ENCODE measurements at places on chromosomes 3 and 15.

- DNase-seq: no peak
These were observed 612.4 kb upstream of the GRM7 start for GRCh38 chr3:6248528-6248927.

GRCh38 chr15:34085746-34086145 lies 15.9 kb downstream of the EMC7 start:
- no peak for DNase-seq

GRCh38 chr3:186476541-186476940 lies 67.6 kb downstream of the CRYGS start:
- no peak for DNase-seq

DNA sequence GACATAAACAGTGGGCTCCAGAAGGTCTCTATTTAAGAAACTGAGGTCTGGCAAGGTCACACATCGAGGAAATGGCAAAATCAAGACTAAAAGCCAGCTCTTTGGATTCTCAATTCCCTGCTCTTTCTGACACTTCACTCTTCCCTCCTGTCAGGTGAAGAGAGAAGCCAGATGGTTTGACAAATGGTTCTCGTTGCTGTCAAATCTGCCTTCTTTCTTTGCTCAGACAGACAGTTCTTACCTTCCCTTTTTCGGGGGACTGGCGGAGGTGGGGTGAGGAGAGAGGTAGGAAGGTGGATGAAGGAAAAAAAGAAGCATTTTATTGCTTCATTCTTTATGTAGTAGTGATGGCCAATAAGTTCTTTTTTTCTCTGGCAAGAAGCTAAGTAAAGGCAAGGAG lies 133.4 kb downstream of the LPP start:
- DNase-seq: no peak

DNA sequence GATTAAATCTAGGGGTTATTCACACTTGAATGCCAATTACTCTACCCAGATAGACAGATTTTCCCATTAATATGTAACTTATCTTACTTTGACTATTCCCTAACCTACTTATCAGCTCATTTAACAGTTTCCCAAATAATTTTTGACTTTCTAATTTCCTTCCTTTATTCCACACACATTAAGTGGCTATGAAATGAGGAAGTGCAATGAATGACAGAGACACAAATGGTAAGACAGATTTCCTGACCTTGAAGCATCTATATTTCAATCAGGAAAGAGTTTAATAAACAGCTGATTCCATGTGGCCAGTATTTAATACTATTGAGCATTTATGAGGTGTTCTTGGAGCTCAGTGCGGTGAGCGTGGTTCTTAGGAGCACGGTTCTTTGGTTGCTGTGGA lies 78.8 kb downstream of the SLC7A14 start:
- DNase-seq: no peak

- no peak for DNase-seq
These were observed 4.4 kb upstream of the MBNL1 start for GRCh38 chr3:152264378-152264777.

DNA sequence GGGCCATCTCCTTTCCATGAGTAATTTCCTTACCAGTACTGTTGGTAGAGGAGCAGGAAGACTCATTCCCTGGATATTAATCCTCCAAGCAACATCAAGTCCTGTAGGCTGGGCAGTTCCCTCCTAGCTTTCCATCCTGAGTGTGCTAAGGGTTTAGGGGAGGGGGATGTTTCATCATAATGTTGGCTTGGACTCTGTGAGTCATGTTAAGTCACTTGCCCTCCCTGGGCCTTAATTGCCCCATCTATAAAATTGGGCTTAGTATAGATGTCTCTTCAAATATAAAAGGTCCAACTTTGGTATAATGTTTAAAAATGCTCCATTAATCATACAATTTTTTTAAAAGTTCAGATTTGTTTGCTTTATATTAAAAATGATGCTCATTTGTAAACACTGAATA lies 52.7 kb downstream of the TLE3 start:
- DNase-seq: no peak

DNA sequence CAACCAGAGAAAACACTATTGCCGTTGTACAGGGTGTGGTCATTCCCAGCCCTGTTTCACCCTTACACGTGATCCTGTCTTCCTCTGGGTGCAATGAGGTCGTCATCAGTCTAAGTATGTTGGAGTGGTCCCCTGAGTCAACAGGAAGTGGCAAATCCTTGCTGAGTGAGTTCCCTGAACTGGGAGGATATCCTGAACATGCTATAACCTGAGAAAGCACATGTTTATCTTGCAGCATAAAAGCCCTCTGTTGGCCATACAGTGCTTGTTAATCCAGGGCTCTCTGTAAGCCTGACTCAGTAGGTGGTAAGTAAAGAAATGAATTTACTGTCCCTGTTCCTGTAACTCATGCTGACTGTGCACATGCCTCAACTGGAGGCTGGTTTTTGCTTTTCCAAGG lies 477.8 kb upstream of the RGMA start:
- no peak for DNase-seq

DNA sequence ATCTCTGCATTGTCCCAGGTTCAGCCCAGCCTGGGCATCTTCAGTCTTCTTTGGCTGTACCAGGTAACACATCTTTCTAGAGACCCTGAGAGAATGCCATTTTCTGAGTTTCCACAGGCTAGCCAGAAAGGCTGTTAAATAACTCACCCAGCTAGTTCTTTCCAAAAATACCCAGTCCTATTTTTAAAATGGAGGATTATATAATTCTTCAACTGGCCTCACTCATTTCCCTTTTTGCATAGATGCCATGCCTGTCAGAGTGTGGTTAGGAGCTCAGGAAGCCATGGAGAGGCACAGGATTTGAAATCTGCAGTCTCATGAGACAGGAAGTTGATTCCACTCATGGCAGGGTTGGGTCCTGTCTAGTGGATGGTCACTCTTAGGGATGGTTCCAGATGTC lies 39.8 kb downstream of the CEMIP start:
- no peak for DNase-seq

- DNase-seq: no peak
These were observed 14.6 kb downstream of the CAPN7 start for GRCh38 chr3:15220661-15221060.

- no peak for DNase-seq
These were observed 154.1 kb downstream of the WNT5A start for GRCh38 chr3:55333046-55333445.

- DNase-seq: no peak
These were observed 230.6 kb upstream of the CTNNB1 start for GRCh38 chr3:40968666-40969065.

GRCh38 chr3:171251835-171252234 lies 208.4 kb downstream of the TNIK start:
- DNase-seq: no peak

DNA sequence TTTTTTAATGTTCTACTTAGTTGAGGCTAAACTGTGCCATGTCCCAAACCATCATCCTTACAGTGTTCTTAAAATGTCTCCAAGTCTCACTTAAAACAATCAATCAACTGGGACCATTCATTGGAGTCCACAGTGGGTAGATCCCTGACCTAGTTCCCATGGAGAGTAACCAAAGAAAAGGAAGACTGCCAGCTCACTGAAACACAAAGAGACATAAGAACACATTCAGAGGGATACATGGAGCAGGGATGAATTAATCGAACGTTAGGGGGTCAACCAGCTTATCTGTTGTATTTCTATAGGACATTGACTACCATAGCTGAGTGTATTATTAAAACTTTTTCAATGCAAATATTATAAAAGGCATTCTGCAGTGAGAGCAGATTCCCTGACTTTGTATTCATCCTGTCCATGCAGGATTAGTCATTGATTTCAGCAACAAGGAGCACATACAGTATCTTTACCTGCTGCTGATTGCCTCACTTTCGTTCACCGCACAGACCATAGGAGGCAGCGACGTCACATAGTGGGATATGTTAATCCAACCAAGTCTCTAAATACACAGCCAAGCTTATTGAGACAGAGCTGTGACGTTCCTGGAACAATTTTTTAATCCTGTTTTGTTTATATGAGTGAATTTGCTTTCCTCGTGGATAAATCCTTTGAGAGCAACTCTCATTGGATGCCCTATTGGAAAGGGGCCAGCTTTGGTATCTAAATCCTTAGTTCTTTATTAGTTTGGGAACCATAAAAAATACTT lies 364.9 kb upstream of the RBMS3 start:
- DNase-seq: peak; percentile 1

DNA sequence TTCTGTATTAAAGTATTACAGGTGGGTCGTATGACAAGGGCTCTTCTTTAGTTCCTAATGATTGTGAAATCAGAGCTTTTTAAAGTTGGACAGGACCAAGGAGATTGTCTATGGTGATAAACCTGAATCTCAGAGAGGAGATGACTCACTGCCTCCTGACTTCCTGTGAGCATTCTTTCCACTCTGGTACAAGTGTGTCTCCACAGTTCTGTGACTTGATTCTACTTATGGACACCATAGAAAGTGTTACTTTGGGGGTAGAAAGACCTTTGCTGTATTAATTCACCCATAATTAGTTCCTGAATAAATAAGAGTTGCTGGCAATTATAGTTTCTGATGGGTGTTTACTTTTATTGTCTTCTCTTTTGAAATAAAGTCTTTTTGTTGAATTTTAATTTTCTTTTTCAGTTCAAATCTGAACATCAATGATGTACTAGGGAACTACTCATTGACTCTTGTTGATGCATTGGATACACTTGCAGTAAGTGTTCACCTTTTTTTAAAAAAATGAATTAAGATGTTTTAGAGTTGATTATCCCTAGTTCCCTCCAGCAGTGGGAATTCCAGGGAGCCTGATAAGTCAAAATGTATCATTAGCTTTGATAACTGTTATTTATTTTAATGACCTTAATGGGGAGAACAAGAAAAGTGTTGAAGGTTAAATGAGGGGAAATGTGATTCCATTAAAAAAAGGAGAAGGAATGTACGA lies 7.4 kb downstream of the EDEM1 start:
- DNase-seq: no peak

DNA sequence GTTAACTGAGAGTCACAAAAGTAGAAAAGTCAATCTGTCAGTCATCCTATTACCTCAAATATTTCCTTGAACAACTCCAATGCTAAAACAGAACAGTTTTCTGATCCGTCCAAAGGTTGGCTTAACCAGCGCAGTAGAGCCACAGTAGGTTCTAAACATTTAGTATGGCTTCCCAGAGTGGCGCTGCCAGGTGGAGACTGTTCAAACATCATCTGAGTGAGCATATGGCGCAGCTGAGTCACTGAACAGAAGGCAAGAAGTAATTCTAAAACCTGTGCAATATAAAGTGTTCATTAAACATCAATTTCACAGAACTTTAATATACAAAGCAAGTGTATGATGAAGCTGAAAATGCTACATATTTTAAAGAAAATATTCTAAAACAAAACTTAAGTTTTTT lies 19.9 kb downstream of the CIP2A start:
- no peak for DNase-seq

GRCh38 chr3:193822492-193823212 lies 229.6 kb downstream of the OPA1 start:
- no peak for DNase-seq

DNA sequence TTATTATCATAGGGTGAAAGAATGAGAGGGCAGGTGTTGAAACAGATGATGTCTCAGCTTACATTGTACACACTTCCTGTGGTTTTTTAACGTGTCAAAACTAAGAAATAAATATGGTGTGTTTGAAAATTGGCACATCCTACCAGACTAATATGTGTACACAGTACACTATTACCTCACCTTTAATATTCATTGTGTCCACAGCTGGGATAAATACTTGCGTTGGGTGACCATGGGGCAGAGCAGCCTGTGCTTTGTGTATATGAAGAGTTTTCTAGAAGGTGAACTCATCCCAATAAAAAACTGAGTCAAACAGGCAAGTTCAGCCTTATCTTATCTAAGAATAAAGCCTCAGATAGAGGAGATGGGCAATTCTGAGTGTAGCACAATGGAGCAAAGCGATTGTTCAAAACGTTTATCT lies 17.3 kb downstream of the SUCNR1 start:
- peak; percentile 55 for DNase-seq

DNA sequence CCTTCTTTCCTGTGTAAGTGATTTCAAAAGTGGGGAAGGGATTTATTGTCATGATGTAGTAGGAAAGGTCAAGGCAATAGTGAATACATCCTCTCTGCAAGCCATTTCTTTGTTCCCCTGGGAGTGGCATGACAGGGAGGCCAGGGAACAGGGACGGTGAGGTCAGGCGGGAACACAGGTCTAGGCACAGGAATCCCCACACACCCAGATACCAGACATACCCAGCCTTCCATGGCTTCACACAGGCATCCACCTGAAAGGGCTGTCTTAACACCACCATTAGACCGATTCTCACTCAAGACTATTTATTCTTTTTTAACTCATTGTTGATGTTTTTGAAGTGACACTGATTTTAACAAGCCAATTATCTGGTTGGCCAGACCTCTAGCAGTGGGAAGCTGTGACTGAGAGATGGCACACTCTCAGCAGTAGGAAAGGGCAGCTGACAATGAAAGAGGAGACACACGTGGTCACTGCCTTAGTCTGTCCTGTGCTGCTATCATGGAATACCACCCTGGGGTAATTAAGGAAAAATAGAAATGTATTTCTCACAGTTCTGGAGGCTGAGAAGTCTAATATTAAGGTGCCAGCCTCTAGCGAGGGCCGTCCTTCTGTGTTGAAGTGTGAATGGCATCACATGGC lies 74.6 kb upstream of the MYZAP start:
- no peak for DNase-seq

GRCh38 chr3:12898290-12898964 lies 57.1 kb upstream of the RPL32 start:
- DNase-seq: no peak

- no peak for DNase-seq
These were observed 33.1 kb downstream of the CP start for GRCh38 chr3:149188494-149188893.

All from NCI-H1417 (cell line).